ENCODE measurements at places on chromosomes 12 and 14.

DNA sequence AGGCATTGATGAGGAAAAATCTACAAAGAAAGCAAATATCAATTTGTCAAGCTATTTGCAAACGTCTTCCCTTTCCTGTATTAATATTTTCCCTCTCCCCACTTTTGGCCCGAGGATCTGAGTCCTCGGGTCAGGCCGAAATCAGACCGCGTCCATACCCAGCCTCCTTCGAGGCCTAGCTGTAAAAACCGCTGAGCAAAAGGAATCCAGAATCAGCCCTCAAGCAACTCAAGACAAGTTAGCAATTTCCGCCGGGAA, 353 bp upstream of the MAPK1IP1L start:
- DNase-seq: no peak

GRCh38 chr12:76270657-76271358, 77.4 kb downstream of the BBS10 start:
- no peak for DNase-seq

DNA sequence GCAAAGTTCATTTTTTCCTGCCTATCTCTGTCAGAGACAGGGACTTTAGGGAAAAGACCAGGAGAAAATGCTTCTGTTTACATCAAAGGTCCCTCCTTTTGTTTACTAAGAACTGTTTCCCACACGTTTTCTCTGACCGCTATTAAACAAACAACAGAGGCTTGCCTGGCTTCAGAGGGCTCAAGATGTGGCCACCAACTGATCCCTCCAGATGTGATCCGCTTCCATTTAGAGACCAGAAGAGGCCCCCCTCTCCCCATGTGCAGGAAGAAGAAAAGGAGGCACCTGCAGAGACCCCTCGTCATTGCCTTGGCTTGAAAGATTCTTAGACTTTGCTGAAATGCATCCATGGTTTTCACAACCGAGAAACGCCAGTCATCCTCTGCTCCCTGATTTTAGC, 217.9 kb upstream of the PWP1 start:
- DNase-seq: no peak

GRCh38 chr14:59130462-59130861, 58.0 kb upstream of the DAAM1 start:
- no peak for DNase-seq

GRCh38 chr12:98213556-98213955, 301.8 kb upstream of the TMPO start:
- DNase-seq: no peak

DNA sequence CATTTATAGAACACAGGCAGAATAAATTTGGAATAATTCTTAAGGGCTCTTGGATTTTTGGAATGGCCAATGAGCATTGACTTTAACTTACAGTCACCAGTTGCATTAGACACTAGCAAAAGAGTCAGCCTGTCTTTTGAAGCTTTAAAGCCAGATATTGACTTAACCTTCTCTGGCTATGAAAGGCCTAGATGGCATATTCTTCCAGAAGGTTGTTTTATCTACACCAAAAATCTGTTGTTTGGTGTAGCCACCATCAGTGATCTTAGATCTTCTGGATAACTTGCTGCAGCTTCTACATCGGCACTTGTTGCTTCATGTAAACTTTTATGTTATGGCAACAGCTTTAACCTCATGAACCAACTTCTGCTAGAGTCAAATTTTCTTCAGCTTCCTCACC, 10.4 kb downstream of the PCNX1 start:
- no peak for DNase-seq

- DNase-seq: no peak
Observed at GRCh38 chr12:118418385-118419057, 42.2 kb downstream of the SUDS3 start.

DNA sequence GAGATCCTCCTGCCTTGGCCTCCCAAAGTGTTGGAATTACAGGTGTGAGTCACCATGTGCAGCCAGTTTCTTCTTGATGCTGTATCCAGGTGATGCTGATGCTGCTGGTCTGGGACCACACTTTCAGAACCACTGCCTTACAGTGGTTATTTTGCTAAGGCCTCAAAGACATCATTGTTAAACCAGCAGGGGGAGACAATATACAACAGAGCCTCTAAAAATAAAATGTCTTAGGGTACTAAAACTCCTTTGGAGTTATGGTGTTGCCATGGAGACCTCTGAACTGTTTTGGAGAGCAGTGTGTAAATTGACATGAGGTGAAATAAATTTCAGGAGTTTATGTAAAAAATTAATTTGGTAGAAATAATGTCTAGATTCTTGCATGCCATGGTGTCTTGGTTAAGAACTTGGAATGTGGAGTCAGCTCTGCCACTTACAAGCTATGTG, 1.1 kb upstream of the ARG2 start:
- peak; percentile 97 for DNase-seq

- no peak for DNase-seq
Observed at GRCh38 chr12:101297661-101298060, 17.8 kb downstream of the UTP20 start.

GRCh38 chr12:100672075-100672592, 98.7 kb downstream of the GAS2L3 start:
- DNase-seq: peak; percentile 27

Measured in HTR-8/SVneo (cell line).